ENCODE measurements at places on chromosomes 16 and 17.

DNA sequence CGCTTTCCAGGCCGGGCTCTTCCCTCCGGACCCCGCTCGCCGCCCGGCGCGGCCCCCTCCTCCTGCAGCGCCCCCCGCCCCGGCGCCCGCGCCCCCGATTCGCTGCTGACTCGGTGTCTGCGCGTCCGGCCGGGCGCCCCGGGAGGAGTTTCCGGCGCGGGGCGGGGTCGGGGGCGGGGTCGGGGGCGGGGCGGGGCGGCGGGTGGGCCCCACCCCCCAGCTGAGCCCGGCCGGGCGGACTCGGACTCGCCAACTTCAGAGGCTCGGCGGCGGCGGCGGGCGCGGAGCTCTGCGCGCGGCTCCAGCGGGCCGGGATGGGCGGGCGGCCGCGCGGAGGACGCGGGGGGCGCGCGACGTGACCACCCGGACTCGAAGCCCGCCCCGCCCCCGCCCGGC, at the start of gene METRNL:
TSS of gene METRNL (plus strand) at position 258 of the 396 bp plus-strand sequence. CDS start 207 bp downstream, outside the sequence.
- DNase-seq, result peak; percentile 71

GRCh38 chr17:78677303-78678221, 100.4 kb upstream of the DNAH17 start:
- no peak for DNase-seq

- no peak for DNase-seq
These were observed 6.5 kb upstream of the RBFOX3 start for GRCh38 chr17:79617304-79617703.

DNA sequence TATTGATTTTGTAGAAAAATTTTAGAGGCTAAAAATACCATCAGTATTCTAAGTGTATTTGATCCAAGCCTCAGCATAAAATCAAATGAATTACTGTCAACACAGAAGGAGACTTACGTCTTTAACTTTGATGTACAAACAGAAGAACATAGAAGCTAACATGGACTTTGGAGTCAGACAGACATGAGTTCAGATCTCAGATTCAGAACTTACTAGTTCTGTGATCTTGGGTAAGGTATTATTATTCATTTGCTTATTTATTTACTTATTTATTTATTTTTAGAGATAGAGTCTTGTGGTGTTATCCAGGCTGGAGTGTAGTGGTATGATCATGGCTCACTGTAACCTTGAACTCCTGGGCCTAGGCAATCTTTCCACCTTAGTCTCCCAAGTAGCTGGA, 4.0 kb upstream of the SLFN12L start:
- DNase-seq, result no peak

DNA sequence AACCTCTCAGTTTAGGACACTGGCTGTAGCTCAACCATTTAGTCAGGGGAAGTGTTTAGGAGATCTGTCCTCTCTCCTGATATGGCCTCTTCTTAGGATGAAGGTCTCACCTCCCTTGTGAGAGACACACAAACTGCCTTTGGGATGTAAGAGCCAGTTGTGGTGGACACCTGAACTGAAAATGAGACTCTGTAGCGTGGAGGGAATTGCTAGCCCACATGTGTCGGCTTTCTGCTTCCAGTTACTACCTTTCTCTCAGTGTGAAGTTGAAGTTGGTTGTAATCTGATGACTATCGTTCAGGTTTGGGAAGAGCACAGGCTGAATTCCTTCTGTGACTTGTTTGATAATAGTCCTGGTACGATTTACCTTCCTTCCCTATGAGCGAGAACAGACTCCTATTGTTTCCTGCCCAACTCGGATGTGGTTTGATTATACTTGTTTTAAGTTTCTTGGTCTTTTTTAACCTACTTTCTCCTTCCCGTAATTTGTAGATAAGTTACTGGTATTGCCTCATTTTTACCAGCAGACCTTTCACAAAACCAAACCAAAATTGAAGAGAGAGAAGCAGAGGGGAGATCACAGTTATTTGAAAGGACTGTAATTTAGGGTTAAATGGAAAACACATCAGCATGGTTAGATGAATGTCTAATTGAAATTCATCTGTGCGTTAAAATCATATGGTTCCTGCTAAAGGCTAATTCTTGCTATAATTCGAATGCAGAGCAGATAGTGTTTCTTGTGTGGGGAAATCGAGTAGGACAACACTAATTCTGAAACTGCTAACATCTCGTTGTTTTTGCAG, 43.2 kb downstream of the CLEC16A start:
- no peak for DNase-seq

- no peak for DNase-seq
These were observed 299.0 kb downstream of the CEP112 start for GRCh38 chr17:65892912-65893377.

- DNase-seq, result no peak
These were observed 1349.4 kb downstream of the CDH8 start for GRCh38 chr16:60686824-60687223.

Measured in substantia nigra (tissue), 51 donors.